ENCODE measurements at places on chromosomes 7 and 10.

DNA sequence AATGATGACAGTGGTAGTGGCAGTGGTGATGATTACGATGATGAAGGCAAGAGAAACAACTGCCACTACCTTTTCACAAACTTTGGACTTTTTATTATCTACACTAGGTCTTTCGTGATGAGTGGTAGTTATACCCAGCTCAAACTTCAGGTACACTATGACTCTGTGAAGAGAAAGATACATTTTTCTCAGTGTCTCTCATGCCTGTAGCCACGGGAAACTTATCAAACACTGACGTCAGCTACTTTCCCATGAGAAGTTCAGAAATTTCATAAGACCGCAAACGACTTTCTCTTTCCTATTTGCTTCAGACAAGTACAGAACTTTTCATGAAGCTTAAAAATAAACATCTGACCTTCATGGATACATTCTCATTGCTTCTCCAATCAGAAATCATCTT is 57.0 kb downstream of the CALD1 start:
- no peak for DNase-seq

GRCh38 chr7:1762238-1762945 is 92.3 kb downstream of the ELFN1 start:
- no peak for DNase-seq

- DNase-seq, result peak; percentile 47
These were observed 44.2 kb upstream of the GGCT start for GRCh38 chr7:30548845-30549244.

DNA sequence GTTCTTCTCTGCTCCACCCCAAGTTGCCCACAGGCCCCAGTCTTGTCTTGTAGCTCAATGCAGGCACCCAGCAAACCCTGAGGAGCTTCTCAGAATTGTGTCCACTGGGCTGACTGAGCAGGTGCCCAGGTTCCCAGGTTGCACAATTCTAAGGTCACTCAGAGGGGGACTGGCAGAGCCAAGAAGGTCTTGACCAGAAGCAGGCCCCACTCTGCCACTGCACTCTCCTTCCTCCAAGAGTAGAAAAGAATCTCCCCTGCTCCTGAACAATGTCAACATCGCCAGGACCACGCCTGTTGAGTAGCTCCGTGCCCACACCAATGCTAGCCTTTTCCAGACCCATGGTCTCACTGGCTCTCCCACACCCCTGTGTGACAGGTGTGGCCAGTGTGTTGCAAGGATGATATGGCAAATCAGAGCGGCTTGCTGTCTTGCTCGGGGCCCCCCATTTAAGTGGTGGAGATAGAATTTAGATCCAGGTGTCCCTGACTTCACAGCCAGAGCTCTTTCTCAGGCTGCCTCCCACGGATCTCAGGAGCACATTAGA is 577 bp downstream of the LRRC18 start:
- no peak for DNase-seq

DNA sequence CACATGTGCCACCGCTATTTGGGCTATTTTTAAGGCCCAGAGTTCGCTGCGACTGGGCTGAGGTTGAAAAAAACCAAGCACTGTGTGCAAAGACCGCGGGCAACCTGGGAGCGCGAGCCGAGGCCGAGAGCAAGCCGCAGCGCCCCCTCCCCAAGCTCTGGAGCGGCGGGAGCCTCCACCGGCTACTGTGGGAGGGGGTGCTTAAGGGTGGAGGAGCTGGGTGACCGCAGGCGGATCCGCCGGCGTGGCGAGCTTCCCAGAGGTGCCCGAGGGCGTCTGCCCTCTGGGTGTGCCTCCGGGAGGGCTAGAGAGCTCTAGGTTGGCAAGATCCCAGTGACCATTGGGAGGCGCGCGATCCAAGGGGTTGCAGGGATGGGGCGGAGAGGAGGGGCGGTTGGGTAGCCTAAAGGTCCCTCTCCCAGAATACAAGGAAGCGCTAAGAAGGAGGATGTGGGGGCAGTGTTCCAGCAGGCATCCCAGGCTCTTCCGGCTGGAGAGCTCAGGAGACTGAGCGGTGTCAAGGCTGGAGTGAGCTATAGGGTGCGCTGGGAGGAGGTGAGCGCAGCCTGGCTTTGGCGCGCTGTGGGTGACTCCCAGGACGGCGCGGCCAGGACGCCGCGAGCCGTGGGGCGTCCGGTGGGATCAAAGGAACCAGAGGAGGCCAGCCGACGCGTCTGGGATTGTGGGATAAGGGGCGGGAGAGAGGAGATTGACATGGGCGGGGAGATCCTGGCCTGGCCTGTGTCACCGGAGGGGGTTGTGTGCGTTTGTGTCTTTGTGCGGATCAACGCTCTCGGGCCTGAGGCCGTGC is 8.0 kb downstream of the DLX5 start:
- DNase-seq, result peak; percentile 94

GRCh38 chr7:49775949-49776443 is 2.6 kb downstream of the VWC2 start:
- DNase-seq, result no peak

DNA sequence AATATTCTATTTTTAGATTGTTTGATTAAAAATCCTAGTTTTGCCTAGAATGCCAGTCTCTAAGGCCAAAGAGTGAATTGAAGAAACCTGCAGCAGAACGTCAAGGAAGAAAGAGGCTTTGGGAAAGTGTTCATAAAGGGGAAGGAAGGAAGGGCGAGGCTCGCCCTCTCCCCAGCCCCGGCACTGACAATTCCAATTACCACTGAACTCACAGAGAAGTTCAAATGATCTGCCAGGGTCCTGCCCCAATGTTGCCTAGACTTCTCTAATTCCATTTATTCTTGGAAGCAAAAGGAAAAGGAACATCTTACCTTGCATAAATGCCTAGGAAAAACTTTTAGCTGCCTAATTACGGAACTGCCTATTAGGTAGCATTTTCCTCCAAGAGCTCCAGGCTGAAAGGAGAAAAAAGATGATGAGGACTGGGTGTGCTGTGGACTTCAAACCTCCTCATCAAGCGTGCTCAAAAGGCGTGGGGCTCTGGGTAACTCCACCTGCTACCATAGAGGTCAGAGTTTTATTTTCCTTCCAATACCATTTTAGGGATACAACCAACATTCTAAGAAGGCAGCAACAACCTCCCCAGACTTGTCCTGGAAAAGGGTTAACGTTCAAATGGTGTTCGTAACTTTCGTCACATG is 134.5 kb downstream of the PKD1L1 start:
- no peak for DNase-seq

DNA sequence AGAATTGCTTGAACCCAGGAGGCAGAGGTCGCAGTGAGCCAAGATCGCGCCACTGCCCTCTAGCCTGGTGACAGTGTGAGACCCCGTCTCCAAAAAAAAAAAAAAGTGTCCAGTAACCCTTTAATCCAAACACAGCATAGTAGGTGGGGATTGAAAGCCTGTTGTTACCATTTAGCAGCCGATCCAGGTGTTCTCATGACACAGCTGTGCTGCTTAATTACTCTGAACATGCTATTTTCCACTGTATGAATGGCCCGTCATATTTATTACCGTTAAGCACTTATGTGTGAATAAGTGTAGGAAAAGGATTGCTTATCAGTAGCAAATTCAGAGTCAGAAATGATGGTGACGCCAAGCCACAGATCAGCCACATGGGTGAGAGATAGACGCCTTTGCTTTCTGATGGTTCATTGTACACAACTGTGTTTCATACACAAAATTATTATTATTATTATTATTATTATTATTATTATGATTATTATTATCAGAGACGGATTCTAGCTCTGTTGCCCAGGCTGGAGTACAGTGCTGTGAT is 11.6 kb upstream of the ORAI2 start:
- DNase-seq, result no peak

GRCh38 chr7:66145400-66146104 is 30.9 kb downstream of the CRCP start:
- no peak for DNase-seq
